ENCODE measurements at places on chromosomes 6 and 20. TPM values are rescaled to one million over a fixed set of nuclear protein-coding genes. Genes with fewer than 3 reads are reported as not detected.
A peak's percentile ranks its signal among the peaks of the same experiment; 100 is the strongest.

The KCNK16 gene
- polyA plus RNA-seq: not detected

GRCh38 chr6:91317247-91317835 is 730.5 kb upstream of the MAP3K7 start:
- DNase-seq: peak; percentile 39

DNA sequence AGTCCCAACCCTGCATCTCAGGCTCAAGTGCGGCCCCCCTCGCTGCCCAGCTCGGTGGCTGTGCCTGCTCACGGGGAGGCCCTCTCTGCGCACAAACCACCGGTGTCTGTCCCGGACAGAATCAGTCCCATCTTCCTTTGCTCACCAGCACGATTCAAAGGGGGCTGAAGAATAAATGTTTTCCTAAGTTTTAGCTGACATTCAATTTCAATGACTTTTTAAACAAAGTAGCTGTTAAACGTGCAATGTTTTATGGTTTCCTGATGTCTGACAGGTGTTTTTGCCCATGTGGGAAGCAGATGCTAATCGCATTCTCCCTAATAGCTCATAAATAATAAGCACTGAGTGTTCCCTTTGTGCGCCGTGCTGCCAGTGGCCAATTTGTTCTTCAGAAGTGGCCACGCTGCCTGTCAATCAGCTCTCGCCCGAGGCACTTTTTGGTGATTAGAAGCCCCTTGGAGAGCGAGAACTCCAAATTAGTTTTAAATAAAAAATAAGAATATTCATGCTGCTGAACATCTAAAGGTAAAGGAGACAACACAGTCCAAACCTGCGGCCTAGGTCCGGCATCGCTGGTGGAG is 26.3 kb downstream of the BHLHE23 start:
- DNase-seq: no peak

- peak; percentile 67 for DNase-seq
Measured at GRCh38 chr6:57198926-57199636, 23.0 kb downstream of the RAB23 start.

DNA sequence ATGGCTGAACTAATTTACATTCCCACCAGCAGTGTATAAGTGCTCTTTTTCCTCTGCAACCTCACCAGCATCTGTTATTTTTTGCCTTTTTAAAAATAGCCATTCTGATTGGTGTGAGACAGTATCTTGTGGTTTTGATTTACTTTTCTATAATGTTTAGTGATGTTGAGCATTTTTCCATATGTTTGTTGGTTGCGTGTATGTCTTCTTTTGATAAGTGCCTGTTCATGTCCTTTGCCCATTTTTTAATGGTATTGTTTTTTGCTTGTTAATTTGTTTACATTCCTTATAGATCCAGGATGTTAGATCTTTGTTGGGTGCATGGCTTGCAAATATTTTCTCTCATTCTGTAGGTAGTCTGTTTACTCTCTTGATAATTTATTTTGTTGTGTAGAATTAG is 169.9 kb downstream of the PRL start:
- DNase-seq: no peak

- no peak for DNase-seq
Measured at GRCh38 chr6:35955521-35955920, 34.6 kb upstream of the SRPK1 start.

- DNase-seq: peak; percentile 9
Measured at GRCh38 chr6:91608428-91608827, 1021.6 kb upstream of the MAP3K7 start.

GRCh38 chr6:46201702-46202101 is 30.9 kb upstream of the ENPP5 start:
- DNase-seq: no peak

DNA sequence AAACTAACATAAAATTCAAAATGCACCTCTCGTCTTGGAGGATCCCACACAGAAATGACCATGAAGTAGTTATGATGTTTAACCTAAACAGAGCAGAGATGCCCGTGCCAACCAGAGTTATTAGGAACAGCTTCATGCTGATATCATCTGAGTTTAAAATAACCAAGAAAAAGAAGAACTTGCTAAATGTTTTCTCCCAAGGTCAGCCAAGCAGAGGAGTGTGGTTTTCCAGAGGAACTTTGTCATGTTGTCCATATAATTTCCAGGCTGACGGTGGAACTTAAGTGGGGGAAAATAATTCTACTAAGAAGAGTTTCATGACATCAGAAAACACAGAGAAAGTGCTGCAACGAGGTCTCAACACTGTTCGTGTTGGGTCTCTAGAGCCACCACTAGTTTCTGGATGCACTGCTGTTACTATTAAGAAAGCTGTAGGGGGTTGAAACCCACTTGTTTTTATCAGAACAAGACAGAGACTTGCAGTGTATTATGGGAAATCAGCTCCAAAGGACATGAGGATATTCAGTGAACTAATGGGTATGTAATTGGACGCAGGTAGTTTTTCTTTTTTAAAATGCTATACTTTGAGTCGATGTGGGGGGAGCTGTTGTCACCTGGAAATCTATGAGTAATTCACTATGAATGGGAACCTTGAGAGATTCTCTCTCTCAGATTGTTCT is 5.2 kb downstream of the AGPAT4 start:
- peak; percentile 14 for DNase-seq

The C20orf204 gene
- polyA plus RNA-seq: 0.82 TPM

The BTNL2 gene
- polyA plus RNA-seq: not detected

DNA sequence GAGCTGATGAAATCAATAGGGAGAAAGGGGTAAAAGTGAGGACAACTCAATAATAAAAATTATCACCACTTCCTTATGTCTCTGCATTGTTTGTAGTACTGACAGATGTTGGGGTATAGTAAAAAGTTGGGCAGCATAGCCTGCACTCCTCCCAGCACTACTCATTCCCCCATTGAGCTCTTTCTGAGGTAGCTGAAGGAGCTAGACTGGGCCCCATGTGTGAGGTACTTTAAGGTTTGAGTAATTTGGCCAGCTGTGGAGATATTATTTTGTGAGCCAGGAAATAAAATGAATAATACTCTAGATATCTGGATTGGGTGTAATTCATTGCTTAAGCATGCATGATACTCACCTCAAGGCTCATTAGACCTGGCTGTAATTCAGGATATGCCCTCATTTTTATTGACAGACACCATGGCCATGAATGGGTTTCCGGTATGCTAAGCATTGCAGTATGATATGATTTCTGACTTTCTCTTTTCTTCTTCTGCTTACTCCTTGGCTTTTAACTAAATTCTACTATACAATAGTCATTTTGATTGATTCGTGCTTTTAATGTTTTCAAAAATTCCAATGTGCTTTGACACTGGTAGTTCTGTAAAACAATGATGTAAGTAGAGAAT is 283.9 kb upstream of the RIMS1 start:
- no peak for DNase-seq

DNA sequence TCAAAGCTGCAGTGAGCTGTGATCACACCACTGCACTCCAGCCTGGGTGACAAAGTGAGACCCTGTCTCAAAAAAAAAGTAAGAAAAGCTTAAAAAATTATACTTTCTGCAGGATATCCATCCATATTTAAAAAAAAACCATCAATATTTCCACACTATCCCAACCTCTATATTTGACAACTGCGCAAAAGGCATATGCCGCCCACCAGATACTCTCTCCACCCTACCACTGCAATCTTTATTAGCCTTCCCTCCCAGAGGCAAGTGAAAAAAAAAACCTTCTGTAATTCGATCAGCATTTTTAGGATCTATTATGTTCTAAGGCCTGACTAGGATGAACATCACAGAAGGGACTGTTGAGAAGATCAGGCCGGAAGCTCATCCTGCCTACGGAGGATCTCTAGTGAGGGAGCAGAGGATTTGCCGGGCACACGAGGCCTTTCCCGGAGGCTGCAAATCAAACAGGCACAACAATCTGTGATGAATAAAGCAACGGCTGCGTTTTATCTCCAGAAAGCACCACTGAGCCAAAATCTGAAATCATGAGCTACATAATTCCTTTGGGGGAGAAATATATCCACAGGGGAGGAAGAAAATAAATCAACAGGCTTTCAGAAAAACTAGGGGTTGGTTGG is 65.9 kb downstream of the GFOD1 start:
- DNase-seq: peak; percentile 43

- DNase-seq: no peak
Measured at GRCh38 chr20:35506872-35507638, 22.4 kb downstream of the C20orf173 start.
